Activated CD4-positive, CD25-positive, alpha-beta regulatory T cell (primary cell): ENCODE measurements at places on chromosomes 11 and 22.

GRCh38 chr11:16365581-16366228 lies 9.4 kb upstream of the SOX6 start:
- no peak for DNase-seq

DNA sequence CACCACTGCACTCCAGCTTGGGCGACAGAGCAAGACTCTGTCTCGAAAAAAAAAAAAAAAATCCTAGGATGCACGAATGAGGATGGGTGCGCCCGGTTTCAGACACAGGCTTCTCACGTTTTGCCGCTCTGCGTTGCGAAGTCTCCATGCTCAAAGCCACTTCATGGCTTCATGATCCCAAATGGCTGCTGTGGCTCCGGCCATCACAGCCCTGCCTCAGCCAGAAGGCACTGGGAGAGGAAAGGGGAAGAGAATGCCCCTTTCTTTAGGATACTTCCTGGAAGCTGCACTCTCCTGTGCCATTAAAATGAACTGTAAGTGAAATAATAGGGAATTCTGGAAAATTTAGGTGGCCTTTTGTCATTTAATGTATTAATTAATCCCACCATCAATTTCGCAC lies 116.4 kb upstream of the ANO1 start:
- DNase-seq = no peak

DNA sequence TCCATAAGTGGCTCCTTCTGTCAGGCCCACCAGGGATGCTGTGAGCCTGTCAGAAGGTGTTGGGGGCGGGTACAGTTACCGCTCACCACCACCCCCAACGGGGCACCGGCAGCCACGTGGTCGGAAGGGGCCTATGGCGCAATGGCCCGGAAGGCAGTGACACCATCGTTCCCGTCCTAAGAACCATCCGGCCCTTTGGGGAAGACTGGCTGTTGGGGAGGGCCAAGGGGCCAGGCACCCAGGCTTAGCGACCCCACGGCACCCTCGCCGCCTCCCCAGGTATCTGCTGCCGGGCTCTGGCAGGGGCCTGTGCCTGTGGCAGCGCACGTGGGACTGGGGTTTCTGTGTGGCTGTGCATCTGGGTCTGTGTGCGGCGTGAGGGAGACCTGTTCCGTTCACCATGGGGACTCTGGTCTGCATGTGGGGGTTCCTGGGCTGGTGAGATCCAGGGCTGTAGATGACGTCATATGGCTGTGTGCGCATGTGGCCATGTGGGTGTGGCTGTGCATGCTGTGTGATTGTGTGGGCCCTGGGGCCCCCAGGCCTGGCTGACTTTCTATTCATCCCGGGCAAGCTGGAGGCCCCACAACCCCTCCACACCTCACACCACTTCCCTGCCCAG lies 717 bp downstream of the OSM start:
- peak; percentile 60 for DNase-seq

DNA sequence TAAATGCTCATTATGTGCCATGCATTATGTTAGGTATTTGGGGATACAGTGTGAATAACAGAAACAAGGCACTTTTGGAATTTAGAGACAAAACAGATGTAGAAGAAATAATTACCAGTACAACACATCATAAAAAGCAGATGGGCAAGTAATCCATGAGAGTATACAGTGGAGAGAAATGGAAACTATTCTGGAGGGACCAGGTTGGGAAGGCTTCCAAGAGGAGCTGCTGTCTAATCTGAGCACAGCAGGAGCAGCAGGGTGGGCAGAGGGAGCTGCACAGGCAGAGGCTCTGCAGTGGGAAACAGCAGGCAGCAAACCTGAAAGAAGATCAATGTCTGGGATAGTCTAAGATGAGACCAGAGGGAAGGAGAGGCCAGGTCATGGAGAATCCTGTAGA lies 268.7 kb upstream of the CCDC90B start:
- DNase-seq = no peak

GRCh38 chr22:28829358-28830181 lies 29.2 kb upstream of the XBP1 start:
- DNase-seq = peak; percentile 39

GRCh38 chr11:64185175-64185692 lies 737 bp upstream of the STIP1 start:
- no peak for DNase-seq

GRCh38 chr11:101705972-101706371 lies 122.2 kb upstream of the TRPC6 start:
- DNase-seq = no peak

DNA sequence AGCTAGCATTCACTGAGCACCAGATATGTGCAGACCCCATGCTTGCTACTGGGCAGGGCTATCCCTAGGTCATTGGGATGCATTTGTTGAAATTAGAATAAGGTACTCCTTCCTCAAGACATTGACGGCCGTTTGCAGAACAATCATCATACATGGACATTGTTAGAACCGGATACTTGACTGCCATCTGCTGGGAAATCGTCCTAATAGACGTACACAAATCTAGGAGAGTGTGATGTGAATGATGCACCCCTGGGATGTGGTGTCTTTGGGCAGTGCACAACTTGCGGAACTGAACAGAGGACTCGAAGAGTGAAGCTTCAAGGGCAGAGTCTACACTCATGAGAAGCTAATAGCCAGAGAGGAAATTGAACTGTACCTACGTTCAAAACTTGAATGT lies 35.9 kb downstream of the MYO18B start:
- no peak for DNase-seq

DNA sequence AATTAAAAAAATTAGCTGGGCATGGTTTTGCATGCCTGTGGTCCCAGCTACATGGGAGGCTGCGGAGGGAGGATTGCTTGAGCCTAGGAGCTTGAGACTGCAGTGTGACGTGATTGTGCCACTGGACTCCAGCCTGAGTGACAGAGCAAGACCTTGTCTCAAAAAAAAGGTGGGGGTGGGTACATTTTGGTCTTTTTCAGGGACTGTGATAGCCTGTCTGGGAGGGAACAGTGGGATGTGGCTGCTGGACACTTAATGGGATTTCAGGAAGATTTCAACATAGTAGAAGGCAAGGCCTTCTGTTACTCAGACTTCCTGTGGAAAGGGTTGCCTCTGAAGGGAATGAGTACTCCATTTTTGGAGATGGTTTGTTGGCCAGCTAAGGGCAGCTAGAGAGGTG lies 40.6 kb downstream of the RELT start:
- no peak for DNase-seq
